BJ (cell line): ENCODE measurements at places on chromosomes 16 and 17.

- no peak for DNase-seq
These were observed 9.6 kb upstream of the WNT9B start for GRCh38 chr17:46841561-46842379.

GRCh38 chr16:19389246-19389645, 28.4 kb upstream of the TMC5 start:
- no peak for DNase-seq

DNA sequence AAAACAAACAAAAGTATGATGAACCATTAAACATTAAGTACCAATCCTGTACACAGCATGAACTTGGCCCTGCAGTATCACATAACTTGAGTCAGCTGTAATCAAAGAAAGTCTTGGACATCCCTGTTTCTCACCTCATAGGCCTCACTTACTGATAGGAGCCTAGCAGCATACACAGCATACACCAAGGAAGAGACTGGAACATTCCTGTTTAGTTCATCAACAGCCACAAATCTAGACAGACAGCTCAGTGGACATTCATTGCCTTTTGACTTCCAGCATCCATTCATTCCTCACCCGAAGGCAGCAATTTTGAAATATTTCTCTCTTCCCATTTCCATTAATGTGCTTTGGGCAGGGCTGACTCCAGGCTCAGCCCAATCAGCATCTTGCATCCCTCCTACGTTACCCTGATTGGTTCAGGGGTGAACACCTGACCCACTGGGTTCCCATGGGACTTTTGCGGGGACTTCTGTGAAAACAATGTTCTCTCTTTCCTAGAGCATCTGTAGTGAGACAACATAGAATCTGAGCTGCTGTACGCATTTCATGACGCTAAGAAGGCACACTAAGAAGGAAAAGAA, 336.7 kb upstream of the ZFHX3 start:
- DNase-seq = no peak

DNA sequence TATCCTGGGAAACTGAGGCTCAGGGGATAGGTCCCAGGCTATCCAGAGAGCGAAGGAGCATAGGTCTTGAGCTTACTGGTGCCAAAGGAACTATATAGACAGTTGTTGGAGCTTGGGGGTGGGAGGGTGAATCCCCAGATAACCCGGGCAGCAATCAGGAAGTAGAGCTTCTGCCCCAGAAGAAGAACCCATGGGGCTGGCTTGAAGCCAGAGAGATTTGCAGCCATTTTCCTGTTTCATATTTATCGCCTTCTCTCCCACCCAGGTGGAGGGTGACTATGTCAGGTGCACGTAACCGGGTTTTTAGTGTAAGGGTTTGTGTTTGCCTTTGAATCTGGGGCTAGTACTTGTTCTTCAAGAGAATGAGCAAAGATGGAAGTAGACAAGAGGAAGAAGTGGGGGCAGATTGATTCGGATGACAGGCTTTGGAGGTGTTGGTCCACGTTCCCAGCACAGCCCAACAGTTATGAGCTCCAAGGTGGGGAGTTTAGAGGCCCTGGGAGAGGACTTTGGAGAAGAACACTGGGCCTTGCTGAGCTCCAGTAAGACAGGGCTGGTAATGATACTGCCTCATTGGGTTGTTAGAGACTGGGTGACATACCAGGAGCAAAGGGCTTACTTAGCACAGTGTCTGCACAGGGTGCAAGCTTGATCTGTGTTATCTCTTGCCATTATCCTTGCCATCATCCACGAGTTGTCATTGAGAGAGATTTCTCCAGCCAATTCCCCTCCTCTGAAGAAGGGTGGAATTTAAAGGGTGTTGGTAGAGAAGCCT, 145.6 kb downstream of the CCDC182 start:
- DNase-seq = no peak

GRCh38 chr17:1030684-1031532, 34.0 kb downstream of the TIMM22 start:
- no peak for DNase-seq

- DNase-seq = no peak
These were observed 405.6 kb downstream of the WWOX start for GRCh38 chr16:78505036-78505435.

DNA sequence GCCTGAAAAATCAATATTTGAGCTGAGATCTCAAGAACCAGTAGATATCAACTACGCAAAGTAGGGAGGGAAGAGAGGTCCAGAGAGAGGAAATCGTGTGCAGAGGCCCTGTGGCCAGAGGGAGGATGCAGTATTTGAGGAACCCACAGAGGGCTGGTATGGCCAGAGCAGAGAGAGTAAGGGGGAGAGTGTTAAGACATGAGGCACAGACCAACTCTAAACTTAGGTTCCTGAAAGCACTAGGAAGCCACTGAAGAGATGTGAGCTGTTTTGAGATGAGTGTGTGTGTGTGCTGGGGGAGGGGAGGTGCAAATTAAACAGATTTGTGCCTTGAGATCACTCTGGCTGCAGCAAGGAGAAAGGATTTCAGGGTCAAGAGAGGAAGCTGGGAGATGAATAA, 10.9 kb downstream of the SLC13A2 start:
- no peak for DNase-seq

DNA sequence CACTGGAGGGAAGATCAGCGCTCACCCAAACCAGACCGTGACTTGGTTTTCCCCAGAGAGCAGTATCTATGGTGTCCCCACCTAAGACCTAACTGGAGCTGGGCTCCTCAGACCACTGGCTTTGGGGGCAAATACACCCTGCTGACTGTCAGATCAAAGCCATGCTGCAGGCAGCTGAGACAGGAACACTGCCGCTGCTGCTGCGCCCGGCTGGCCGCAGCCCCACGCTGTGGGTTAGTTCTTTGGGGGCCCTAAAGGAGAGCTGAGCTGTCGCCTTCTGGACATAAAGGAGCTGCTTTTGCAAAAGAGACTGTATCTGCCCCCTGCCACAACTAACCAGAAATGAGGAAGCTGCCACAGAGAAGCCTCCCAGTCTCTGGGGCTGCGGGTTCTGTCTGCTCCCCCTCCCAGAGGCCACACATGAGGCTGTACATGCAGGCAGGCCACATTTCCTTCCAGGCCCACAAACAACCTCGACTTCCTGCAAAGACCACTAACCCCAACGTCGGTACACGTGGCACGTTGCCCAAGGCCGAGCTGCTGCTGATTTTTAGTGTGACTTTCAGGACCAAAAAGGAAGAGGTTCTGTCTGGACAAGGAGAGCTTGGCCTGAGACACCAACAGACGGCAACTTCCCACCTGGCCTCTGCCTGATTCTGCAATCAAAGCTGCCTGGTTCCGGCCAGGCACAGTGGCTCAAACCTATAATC, 18.2 kb upstream of the ABR start:
- DNase-seq = no peak

DNA sequence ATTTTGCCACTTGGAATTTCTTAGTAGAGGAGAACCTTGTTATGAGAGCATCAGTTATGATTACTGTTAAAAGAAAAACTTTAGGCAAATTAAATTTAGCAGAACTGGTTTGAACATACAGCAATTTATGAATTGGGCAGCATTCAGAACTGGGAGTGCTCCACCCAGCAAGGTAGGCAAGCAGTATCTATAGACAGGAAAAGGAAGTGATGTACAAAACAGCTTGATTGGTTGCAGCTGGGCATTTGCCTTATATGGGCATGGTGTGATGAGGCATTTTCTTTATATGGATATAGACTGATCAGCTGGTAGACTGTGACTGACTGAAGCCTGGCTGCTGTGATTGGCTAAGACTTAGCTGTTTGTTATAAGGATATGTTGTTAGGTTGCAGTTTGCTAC, 17.6 kb upstream of the CYLD start:
- no peak for DNase-seq

GRCh38 chr16:54928016-54928356, 2.7 kb upstream of the IRX5 start:
- no peak for DNase-seq

DNA sequence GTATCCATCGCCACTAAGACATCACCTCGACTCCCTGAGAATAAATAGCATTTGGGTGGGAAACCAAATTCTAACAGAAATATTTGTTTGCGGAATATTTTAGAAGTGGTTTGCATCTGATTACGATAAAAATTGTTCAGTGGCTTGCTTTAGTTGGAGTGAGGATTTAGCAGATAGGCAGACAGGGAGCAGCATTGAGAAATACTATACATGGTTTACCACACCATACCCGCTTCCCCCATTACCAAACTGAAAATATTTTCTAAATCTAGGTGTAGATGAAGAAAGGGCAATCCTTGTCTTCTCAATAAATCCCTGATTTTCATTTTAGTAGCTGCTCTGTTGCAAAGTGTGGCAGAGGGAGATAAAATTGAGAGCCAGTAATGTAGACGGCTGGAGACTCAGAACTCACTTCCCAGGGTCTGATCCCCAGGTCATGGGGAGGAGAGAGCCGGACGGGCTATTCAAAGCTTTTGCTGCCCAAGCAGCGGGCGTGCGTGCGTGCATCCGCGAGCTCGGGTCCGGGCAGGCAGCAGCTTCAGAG, 808 bp upstream of the BAHCC1 start:
- no peak for DNase-seq

DNA sequence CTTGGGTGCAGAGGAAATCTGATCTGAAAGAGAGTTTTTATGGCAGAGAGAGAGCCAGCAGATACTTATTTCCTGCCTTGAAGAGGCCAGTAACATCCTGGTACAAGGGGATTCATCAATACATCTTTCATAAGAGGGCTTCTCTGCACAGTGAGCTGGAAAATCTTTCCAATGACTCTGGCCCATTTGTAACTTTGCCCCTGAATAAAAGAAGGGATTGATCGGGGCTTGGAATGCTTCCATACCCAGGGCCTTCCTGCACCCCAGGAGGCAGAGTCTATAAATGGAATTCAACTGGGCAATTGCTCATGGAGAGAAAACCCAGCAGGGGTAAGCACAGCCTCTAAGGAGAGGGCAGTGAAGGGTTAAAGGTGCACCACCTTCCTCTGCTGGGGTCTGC, 163.3 kb downstream of the XYLT1 start:
- DNase-seq = no peak

GRCh38 chr16:80656711-80657150, 115.9 kb downstream of the DYNLRB2 start:
- DNase-seq = no peak

DNA sequence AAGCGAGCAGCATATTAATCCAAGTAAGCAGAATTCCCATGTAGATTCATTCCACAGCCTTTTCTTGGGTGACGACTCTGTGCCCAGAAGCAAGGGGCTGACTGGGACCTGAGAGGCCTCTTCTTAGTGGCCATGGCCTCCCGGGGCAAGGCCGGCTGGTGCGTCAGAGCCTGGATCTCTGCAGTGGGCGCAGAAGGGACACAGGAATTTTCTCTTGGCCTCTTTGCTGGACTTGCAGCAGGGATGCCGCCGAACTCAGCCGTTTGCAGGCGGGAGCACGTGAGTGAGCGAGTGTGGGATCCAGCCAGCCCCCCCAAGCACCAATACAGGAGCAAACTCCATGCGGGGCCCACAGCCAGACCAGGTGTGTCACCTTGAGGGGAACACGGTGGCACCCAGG, 151.8 kb downstream of the RPTOR start:
- DNase-seq = no peak

DNA sequence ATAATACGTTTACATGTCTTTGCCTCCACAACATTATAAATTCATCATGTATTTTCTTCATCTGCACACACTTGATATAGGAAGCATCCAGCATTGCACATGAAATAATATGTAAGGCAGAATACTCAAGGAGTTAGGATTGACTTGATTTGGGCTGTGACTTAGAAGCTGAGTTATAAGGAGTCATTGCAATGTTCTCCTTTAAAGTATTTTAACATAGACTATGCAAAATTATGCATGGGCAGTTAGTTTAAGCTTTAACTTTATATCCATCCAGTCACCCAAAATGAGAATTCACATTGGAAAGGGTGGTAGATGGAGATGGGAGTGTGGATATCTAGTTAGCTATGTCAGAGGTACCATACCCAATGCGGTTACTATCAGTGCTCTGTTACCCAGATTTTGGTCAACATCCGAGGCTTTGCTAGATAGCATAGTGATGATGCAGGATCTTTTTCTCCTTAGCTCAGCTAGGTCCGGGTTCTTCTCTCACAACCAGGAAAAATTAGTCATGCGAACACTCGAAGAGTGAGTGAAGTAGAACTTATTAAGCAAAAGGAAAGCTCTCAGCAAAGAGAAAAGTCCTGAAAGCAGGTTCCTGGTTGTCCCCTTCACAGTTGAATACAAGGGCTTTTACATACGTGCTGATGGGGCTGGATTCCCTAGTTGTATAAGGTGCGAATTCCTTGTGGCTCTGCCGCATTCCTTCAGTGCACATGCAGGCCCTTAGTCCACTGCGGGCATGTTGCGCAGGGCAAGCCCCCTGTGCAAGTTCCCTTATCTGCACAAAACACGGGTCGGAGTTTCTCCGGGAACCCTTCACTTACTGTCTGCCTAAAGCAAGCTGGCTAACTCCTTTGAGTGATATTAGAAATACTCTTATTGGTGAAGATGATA, 73.1 kb upstream of the FAM20A start:
- DNase-seq = no peak

DNA sequence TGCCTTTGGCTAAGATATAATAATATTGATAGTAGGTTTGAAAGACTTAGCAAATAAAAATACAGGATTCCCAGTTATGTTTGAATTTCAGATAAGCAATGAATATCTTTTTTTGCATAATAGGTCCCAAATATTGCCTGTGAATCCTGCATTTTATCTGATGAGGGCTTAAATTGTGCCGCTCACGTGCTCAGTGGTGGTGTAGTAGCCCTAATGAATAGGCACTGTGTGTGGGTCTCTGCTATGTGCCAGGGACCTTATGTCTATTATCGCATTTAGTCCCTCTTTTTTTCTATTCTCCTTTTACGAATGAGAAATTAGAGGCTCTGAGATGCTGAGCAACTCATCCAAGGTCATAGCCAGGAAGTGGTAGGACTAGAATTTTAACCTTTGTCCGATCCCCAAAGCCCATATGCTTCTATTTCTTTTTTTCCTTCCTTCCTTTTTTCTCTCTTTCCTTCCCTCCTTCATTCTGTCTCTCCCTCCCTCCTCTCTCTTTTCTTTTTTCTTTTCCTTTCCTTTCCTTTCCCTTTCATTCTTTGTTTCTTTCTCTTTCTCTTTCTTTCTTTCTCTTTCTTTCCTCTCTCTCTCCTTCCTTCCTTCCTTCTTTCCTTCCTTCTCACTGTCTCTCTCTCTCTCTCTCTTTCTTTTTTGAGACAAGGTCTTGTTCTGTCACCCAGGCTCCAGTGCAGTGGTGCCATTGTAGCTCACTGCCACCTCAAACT, 47.2 kb downstream of the RGS9 start:
- DNase-seq = no peak

DNA sequence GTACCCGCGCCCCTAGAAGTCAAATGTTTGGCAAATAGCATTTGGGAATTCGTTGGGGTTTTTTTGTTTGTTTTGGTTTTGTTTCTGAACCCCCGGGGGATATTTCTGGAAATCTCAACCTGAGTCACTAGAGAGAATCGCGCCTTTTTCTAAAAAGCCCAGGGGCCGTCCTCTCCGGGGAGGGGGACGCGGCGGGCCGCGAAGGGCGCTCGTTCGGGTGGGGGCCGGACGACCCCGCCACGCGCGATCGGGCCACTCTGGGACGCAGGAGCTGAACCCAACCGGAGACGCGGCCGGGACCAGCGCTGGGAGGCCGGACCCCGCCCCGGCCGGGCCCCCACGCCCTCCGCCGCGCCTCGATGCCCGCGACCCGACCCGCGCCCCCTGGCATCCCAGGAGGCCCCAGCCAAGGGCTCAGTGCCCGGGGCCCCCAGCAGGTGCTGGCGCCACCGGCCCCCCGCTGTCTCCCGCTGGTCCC, 302 bp downstream of the LITAF start:
- DNase-seq = no peak

- no peak for DNase-seq
These were observed 36.0 kb downstream of the IL21R start for GRCh38 chr16:27437946-27438345.

GRCh38 chr17:14282726-14283125, 18.2 kb upstream of the HS3ST3B1 start:
- no peak for DNase-seq
